ENCODE measurements at places on chromosomes 2 and 18. TPM values are rescaled to one million over a fixed set of nuclear protein-coding genes. Genes with fewer than 3 reads are reported as not detected.

GRCh38 chr2:216051350-216051749 lies 30.3 kb downstream of the PECR start:
- no peaks in the 10 kb centered on the region for H3K27me3 ChIP-seq
- no peaks in the 10 kb centered on the region for H3K4me1 ChIP-seq
- 0 out of 2 replicates have a peak, but pooled peaks cover under 1% of the 10 kb centered on the region for H3K36me3 ChIP-seq
- H3K27ac ChIP-seq, result no peak overlapping the region

DNA sequence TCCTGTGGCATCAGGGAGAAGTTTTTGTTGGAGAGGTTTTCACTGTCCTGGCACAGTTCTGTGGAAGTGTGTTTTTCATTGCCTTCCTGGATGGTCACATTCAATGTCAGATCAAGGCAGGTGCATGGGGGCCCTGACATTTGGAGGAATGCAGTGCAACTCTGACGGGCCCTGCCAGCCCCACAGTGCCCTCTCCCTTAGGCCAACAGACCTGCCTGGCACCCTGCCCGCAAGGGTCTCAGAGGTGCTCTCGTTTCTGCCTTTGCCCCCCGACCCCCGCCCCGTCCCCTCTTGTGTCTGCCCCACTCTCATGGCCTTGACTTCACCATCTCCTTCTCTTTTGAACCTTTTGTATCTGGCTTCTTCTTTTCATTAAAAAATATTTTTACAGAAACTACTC lies 257.2 kb upstream of the HDAC4 start:
- DNase-seq, result no peak
- no peak overlapping the region for H3K4me3 ChIP-seq
- no peaks in the 10 kb centered on the region for H3K4me1 ChIP-seq
- H3K36me3 ChIP-seq, result no peaks in the 10 kb centered on the region
- no peak overlapping the region for H3K27ac ChIP-seq

- no peak for DNase-seq
- H3K4me3 ChIP-seq, result no peak overlapping the region
- no peaks in the 10 kb centered on the region for H3K36me3 ChIP-seq
Observed at GRCh38 chr18:34870555-34871310, 160.6 kb downstream of the DTNA start.

GRCh38 chr2:188410504-188411235 lies 119.0 kb downstream of the GULP1 start:
- H3K27ac ChIP-seq, result no peak overlapping the region
- no peak overlapping the region for H3K4me3 ChIP-seq
- H3K4me1 ChIP-seq, result no peaks in the 10 kb centered on the region
- peak; percentile 63 for DNase-seq
- H3K36me3 ChIP-seq, result no peaks in the 10 kb centered on the region
- no peaks in the 10 kb centered on the region for H3K27me3 ChIP-seq

The LHCGR gene
- under 0.01 TPM for total RNA-seq

DNA sequence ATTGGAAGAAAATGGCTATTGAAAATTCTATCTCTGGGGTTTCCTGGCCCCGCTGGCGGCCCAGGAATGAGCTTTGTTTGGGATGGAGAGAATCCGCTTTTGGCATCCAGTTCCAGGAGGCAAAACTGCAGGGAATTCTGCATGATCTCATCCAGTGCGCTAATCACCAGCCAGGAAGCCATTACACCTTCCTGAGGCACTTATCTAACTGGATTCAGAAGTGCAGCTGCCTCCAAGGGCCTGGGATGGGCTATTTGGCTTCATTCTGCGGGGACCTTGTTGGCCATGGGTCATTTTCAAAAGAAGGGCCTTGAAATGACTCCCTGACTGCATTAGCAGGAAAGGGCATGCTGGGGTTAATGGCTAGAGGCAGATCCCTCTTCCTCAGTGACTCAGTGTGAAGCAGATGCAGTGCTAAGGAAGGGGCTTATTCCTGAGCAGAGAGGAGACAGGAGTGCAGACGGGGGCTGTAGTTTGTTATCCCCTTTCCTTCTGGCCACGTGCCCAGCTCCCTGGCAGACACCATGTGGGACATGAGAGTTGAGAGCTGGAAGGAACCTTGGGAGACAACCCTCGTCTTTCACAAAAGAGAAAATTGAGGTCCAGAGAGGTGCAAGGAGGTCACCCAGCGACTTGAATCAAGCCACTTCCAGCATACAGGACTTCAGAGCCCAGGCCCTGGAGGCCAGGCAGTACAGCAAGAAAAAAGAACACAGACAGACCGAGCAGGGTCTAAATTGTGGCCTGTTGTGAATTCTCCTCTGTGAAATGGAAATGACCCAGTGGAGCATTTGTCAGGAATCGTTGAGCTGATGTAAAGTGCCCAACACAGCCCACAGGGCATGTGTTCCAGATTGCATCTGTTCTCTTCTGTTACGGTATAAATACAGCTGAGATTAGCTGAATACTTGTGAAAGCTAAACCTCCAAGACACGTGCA lies 161.8 kb downstream of the PRKCE start:
- no peak overlapping the region for H3K4me3 ChIP-seq
- peaks cover 10% of the 10 kb centered on the region for H3K4me1 ChIP-seq
- H3K36me3 ChIP-seq, result no peaks in the 10 kb centered on the region
- no peak overlapping the region for H3K27ac ChIP-seq
- H3K27me3 ChIP-seq, result no peaks in the 10 kb centered on the region

The DUSP19 gene
- 1.4 TPM for total RNA-seq

The BOLL gene
- total RNA-seq, result not detected

DNA sequence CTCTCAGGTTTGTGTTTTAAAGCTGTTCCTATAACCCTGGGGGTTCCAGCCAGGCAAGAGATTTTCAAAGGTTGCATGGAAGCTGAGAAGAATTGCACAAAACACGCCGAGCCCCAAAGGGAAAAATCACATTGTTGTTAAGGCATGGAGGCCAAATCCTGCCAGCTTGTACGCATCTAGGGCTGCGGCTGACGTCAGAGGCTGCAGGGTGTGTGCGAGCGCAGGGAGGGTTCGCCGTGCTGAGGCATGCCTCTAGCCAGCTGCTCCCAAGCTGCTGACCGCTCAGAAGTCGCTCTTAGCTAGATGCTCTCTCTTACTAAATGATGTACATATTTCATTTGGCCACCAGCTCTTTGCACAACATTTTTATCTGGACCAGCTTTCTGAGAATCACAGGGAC lies 191.8 kb downstream of the LPIN1 start:
- H3K27ac ChIP-seq, result peak overlapping the region; percentile 26
- peaks cover 8% of the 10 kb centered on the region for H3K27me3 ChIP-seq
- no peak overlapping the region for H3K4me3 ChIP-seq

All from IMR-90 (cell line).